ENCODE measurements at places on chromosomes 12 and 14. TPM values are rescaled to one million over a fixed set of nuclear protein-coding genes. Genes with fewer than 3 reads are reported as not detected.

Gene OR4E2
- total RNA-seq: not detected

Gene KERA
- not detected for total RNA-seq

Gene NT5DC3
- total RNA-seq: 7.5 TPM

Gene CHGA
- not detected for total RNA-seq

Gene MYF5
- total RNA-seq: not detected

Gene CCDC196
- total RNA-seq: not detected

Gene PPP4R4
- total RNA-seq: 17.0 TPM

Gene APOF
- total RNA-seq: not detected

- H3K27ac ChIP-seq: no peak overlapping the region
- H3K27me3 ChIP-seq: no peaks in the 10 kb centered on the region
- H3K4me1 ChIP-seq: peaks cover 44% of the 10 kb centered on the region
- H3K36me3 ChIP-seq: peaks cover 6% of the 10 kb centered on the region
- no peak overlapping the region for H3K4me3 ChIP-seq
- no peak for DNase-seq
These were observed 2.5 kb downstream of the EEA1 start for GRCh38 chr12:92926549-92926948.

- H3K36me3 ChIP-seq: no peaks in the 10 kb centered on the region
- peaks cover 4% of the 10 kb centered on the region for H3K4me1 ChIP-seq
- DNase-seq: no peak
- H3K27ac ChIP-seq: no peak overlapping the region
- H3K4me3 ChIP-seq: no peak overlapping the region
These were observed 152.2 kb downstream of the BCL11B start for GRCh38 chr14:99119554-99120525.

GRCh38 chr14:55430024-55430690 lies 10.3 kb downstream of the TBPL2 start:
- peak; percentile 24 for DNase-seq
- H3K36me3 ChIP-seq: no peaks in the 10 kb centered on the region
- H3K4me1 ChIP-seq: peaks cover 28% of the 10 kb centered on the region
- H3K4me3 ChIP-seq: no peak overlapping the region

DNA sequence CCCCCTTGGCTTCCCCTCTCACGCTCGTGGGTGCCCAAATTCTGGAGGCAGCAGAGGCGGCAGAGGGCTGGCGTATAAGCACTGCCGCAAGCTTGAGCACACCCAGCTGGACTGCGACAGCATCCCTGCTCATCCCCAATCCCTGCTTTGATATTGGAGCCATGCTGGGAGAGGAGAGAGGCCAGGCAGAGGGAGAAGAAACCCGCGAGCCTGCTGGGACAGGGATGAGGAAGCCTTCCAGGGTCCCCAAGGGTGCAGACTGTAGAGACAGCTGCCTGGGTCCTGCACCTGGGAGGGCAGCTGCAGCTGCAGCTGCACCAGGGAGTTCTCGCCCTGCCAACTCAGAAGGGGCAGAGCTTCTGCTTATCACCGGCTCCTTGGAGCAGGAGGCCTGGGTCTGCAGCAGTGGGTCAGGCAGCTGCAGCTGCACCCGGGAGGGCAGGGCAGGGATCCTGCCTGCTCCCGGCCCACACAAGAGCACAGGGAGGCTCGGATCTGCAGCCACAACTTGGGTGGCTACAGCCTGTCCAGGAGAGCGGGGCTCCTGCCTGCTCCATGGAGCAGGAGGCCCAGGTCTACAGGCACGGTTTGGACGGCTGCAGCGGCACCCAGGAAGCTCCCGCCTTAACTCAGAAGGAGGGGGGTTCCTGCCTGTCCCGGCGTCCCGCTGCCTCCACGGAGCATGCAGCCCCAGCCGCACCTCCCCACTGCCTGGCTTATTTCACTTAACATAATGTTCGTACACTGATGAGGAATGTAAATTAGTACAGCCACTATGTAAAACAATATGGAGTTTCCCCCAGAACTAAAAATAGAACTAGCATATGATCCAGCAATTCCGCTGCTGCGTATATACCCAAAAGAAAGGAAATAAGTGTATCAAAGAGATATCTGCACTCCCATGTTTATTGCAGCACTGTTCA lies 60.4 kb upstream of the SGPP1 start:
- no peak for DNase-seq
- no peak overlapping the region for H3K27ac ChIP-seq
- no peak overlapping the region for H3K4me3 ChIP-seq

DNA sequence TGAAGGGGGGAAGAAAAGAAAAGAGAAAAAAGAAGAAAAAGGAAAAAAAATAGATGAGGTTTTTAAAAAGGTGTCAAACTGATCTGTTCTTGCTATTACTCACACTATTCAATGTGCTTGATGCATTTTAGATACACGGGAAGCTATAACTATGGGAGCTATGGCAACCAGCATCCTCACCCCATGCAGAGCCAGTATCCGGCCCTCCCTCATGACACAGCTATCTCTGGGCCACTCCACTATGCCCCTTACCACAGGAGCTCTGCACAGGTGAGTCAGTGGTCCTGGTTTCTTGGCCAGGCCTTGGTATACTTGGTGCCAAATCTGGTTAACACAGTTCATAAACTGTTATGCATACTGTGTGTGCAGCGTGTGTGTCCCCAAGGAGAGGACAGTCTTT lies 24.0 kb upstream of the RIC8B start:
- H3K27me3 ChIP-seq: no peaks in the 10 kb centered on the region
- peaks cover 51% of the 10 kb centered on the region for H3K4me1 ChIP-seq
- DNase-seq: peak; percentile 53
- H3K27ac ChIP-seq: peak overlapping the region; percentile 11
- peaks cover 2% of the 10 kb centered on the region for H3K36me3 ChIP-seq
- H3K4me3 ChIP-seq: no peak overlapping the region

GRCh38 chr12:6029401-6029800 lies 84.3 kb upstream of the ANO2 start:
- H3K4me3 ChIP-seq: no peak overlapping the region
- H3K4me1 ChIP-seq: no peaks in the 10 kb centered on the region
- no peak for DNase-seq
- no peak overlapping the region for H3K27ac ChIP-seq

DNA sequence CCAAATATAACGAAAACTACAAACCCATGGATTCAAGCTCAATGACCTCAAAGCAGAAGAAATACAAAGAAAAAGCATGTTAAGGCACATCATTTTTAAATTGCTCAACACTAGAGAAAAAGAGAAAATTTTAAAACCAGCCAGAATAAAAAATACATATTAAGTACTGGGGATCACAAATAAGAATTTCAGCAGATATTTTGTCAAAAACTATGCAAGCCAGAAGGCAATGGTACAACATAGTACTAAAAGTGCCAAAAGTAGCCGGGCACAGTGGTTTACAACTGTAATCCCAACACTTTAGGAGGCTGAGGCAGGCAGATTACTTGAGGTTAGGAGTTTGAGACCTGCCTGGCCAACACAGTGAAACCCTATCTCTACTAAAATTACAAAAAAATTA lies 10.2 kb downstream of the SGPP1 start:
- peaks cover 13% of the 10 kb centered on the region for H3K4me1 ChIP-seq
- H3K4me3 ChIP-seq: no peak overlapping the region
- H3K36me3 ChIP-seq: peaks cover 28% of the 10 kb centered on the region
- DNase-seq: no peak
- no peak overlapping the region for H3K27ac ChIP-seq
- H3K27me3 ChIP-seq: no peaks in the 10 kb centered on the region

- no peak for DNase-seq
- H3K36me3 ChIP-seq: no peaks in the 10 kb centered on the region
- H3K4me3 ChIP-seq: no peak overlapping the region
- H3K27ac ChIP-seq: no peak overlapping the region
These were observed 230.5 kb downstream of the PCNX1 start for GRCh38 chr14:71137536-71138447.

DNA sequence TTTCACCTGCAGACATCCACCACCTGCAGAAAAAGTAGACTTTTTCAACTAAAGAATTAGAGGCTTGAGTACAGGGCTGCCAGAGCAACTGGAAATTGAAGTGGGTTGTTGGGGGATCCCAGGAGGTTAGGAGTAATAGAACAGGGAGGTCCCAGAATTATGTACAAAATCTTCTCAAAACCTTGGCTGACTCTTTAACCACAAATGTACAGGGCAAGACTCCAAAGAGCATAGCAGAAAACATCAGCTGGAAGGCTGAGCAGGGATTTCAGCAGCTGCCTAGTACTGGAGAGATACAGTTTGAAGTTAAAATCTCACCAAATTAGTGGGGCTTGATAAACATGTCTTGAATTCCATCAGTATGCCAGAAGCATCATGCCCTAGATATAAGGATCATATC lies 191.6 kb downstream of the CRADD start:
- H3K4me1 ChIP-seq: no peaks in the 10 kb centered on the region
- H3K4me3 ChIP-seq: no peak overlapping the region
- DNase-seq: no peak
- H3K27ac ChIP-seq: no peak overlapping the region
- peaks cover 26% of the 10 kb centered on the region for H3K36me3 ChIP-seq
